Cardiac muscle cell (in vitro differentiated cells and primary cell): ENCODE measurements at places on chromosomes 6 and 20.

DNA sequence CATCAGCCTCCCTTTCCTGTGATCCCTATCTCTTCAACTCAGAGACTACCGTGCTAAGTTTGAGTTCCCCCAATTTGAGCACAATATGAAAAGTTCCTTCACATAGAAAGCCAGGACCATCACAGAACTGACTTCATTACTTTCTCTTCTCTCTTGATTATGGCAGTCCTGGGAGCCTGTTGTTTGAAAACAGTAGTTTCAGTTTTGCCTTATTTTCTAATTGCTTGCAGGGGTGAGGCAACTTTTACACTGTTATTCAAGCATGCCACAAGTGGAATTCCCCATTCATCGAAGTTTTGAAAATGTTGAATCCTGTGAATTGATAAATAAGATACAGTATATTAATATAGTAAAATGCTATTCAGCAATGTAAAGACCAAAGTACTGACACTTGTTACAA lies 569.7 kb upstream of the MARCKS start:
- DNase-seq = no peak

DNA sequence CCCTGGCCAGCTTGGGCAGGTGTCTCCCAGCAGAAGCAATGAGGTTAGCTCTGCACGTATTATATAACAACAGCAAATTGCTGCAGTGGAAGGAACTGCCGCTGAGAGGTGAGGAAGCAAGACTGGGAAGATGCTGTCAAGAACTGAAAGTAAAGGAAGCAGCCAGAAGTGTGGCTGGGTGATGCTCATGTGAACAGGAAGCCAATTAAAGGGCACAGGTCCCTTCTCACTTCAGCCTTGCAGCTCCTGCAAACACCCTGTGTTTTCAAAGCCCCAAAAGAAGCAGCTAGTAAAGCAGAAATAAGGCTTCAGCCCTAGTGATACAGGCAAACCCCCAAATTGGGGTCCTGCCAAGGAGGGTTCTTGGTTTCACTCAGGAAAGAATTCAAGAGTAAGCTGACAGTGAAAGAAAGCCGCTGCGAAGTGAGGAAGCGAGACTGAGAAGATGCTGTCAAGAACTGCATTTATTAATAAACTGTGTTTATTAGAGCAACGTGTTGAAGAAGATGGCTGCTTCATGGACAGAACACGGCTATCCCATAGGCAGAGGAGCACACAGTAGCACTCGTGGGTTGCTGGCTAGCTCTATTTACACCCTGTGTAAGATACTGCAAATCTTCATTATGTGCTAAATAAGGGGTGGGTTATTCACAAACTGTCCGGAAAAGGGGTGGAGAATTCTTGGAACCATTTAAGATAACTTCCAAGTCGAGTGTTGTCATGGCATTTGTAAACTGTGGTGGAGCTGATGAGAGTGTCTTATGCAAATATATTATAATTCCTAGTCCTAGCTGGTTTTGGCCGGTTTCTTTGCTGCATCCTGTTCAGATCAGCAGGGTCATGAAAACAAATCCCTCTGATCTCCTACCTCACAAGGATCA lies 152.2 kb downstream of the LINC00237 start:
- no peak for DNase-seq

DNA sequence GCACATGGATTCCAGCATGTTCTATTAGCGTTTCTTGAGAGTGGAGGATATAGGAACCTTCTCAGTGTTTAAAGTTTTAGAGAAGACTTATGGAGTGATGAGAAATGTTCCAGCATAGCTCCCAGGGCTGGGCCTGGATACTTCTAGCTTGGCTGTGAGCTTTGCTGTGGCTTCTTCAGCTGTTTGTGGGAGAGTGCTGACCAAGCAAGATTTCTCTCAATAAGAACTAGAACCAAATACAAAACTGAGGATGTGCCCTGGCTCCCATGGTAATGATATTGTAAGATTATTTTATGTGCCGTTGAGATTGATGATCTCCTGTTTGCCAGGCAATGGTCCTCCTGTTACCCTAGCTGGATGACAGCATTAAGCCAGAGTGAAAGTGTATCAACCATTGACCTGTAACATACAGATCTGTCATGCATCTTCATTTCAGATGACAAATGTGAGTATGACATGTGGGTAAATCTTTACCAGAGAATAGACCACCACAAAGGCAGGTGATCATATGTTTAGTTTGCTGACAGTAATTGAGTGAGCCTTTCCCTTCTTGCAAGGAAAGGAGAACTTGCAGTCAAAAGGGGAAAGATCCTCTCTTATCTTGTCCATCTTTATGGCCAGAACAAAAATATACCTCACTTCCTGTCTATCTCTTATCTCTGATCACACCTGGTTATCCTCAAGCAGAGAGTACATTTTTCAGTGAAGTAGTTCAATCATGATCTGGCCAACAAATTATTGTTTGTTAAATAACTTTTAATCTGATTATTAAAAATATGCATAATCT lies 180.1 kb downstream of the SLC24A3 start:
- no peak for DNase-seq

- DNase-seq = no peak
These were observed 120.2 kb upstream of the RNF24 start for GRCh38 chr20:4135385-4136077.

DNA sequence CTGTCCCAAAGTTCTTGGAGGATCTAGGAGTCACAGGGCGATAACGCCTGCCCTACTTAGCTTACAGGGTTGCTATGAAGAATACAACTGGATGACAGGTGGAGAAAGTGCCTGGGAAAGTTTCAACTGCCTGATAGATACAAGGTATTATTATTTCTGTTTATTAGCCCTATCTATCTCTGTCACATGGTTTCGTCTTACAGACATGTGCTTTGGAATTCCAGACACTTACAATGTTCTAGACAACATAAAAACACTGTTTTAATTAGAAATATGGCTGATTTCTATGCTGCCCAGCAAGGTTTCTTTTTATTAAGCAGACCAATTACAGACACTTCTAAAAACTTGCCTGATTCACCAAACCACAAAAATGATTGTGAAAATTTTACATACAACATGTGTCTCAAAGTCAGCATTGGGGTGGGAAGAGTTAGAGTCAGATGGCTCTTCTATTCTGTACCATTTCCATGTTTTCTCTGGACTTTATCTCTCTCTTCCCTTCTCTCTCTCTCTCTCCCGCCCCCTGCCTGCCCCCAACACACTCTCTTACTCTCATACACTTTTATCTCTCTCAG lies 50.0 kb downstream of the GJA10 start:
- DNase-seq = no peak
